T-helper 9 cell (primary cell): ENCODE measurements at places on chromosomes 3 and 15.

DNA sequence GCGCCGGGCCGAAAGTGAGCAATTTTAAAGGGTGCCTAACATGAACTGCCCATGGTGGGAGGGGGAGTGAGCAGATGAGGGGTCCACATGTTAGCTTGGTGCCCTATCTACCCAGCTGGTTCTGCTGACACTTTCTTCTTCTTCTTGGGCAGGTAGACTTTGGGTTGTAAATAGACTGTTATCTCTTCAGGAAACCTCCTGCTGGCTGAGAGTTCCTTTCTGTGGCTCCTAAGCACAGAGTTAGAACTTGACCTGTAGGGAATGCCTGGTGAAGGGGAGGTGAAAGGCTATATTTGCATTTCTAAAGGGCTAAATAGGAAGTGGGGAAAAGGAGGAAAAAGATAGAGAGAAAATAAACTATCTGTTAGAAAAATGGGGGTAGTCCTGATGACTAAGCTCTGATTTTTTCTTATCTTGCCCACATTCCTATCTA, 521.4 kb upstream of the TGFBR2 start:
- DNase-seq: no peak

- no peak for DNase-seq
Measured at GRCh38 chr15:97234851-97235610, 725.5 kb upstream of the ARRDC4 start.

- no peak for DNase-seq
Measured at GRCh38 chr3:39086144-39086543, 21.3 kb downstream of the GORASP1 start.

GRCh38 chr15:90808517-90809235, 59.7 kb upstream of the FURIN start:
- DNase-seq: no peak

- no peak for DNase-seq
Measured at GRCh38 chr15:101399431-101399830, 90.1 kb downstream of the PCSK6 start.

- peak; percentile 56 for DNase-seq
Measured at GRCh38 chr15:74788683-74789151, 6.8 kb downstream of the CSK start.

GRCh38 chr3:19229086-19229485, 80.8 kb downstream of the KCNH8 start:
- DNase-seq: no peak

DNA sequence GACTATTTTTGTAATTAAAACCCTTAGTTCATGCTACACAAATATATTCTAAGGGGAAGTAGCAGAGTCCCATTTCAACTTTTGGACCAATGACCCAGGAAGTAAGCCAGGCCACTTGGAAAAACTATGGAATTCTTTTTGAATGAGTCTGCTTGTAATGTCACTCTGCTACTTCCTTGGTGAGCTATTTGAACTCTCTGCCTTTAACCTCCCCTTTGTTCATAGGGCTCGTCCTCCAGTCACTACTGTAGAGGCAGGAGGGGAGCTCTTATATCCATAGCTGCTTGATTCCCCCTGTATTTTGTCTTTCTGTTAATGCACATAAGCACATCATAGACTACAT, 119.6 kb downstream of the UACA start:
- no peak for DNase-seq

DNA sequence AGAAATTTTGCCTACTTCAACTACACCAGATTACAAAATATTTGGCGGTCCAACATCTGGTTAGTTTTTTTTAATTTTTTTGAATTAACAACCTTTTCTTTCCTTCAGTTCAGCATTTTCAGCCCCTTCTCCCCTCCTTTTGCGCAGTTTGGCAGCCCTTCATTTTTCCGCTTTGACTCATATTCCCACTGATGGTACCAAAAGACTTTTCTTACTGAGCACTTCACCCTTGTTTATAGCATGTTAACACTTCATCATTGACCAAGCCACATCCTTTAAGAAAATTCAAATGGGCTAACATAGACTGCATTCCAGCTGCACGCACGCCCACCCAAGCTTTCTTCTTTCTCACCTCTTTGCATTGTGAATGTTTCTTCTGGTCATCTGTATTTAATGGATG, 49.7 kb downstream of the SEMA6D start:
- no peak for DNase-seq

DNA sequence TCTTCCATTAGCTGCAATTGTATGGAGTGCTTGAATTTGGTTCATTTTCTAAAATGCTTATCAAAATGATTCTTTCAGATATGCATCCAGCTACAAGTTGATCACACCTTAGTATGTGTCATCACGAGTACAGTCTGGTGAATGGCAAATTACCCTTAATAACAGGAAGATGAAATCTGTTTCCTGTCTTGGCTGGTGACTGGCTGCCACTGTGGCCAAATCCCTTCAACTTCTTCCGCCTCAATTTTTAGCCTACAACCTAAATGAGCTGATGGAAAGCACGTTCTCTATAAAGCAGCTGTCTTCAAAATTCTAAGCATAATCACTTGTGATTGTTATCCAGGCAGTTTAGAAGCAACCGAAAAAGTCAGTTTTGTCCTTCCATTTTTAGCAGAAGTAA, 387.1 kb upstream of the NECTIN3 start:
- DNase-seq: no peak

- no peak for DNase-seq
Measured at GRCh38 chr3:103406320-103406850, 971.6 kb downstream of the ZPLD1 start.

DNA sequence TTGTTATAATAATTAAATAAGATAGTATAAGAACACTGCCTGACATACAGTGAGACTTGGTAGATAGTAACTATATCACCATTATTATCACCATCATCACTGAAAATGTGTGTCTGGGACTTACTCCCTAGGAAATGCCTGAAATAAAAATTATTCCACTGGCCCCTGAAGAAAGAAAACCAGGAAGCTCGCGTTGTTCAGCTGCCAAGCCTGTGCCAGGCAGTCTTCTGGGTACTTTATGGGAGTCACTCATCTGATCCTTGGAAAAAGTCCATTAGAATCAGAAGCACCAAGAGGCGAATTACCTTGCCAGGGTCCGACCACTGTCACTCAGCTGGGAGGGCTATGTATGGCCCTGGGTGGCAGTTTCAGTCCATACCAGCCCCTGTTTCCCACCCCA, 220.3 kb upstream of the TPM1 start:
- no peak for DNase-seq

GRCh38 chr3:142568393-142569017, 10.0 kb downstream of the ATR start:
- DNase-seq: no peak
